8988T (cell line): ENCODE measurements at places on chromosomes 12 and 14.

DNA sequence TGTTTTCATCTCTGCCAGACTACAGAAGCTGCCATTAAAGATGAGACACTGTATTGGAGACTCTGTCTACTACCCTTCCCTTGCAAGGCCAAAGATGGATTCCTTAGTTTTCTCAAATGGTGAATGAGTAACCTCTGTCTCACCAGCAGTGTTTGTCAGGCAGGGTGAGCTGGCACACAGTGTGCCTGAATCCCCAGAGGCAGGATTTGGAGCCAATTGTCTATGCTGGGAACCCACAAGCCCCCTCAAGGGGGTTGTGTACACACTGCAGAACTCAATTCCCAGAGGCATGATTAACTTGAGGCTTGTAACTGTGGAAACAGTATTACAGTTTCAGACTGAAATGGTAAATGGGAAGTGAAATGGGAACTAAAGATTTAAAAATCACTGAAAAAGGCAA, 136.8 kb upstream of the PTPRB start:
- no peak for DNase-seq

- DNase-seq: no peak
Observed at GRCh38 chr14:64725879-64726584, 21.8 kb downstream of the PLEKHG3 start.

- no peak for DNase-seq
Observed at GRCh38 chr12:88267630-88268029, 125.5 kb downstream of the TMTC3 start.

GRCh38 chr12:66061557-66062289, 68.8 kb downstream of the LLPH start:
- DNase-seq: no peak

DNA sequence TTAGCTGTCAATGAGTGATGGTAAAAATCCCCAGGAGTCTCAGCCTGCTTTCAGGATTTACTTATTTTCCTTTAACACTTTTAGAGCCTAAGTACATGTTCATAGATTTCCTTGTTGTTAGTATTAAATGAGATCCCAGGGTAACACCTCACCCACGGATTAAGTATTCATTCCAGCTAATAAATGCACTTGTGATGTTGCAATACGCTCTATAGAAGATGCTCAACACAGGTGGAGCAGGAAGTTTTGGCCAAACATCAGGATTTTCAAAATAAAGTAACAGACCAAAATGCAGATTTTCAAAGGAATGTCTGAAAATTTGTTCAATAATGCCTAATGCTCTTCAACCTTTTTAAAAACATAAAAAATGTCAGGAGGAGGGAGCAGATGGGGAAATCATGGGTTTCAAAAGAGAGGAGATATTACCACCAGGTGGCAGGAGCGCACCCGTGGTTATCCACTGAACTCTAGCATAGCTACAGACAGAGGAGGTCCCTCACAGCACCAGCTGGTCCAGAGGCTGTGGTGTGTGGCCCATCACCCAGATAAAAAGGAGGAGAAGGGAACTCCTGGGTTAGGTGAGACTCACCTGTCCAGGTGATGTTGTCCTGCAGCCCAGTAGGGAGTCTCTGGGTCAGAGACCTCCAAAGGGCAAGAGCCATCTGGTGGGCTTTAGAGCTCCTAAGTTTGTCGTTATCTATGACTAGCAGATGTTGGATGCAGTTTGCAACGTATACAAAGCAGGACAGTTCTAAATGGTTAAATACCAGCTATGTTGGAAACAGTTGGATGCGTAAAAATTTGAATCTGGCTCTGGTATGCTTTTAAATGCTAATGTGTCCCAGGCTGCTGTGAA, 1158.4 kb upstream of the TMEM132C start:
- no peak for DNase-seq

GRCh38 chr14:91113829-91114078, at the start of gene DGLUCY:
Gene DGLUCY (plus strand): TSS chr14:91114073. CDS start chr14:91160295, 46,222 bp downstream.
- DNase-seq: peak; percentile 79

DNA sequence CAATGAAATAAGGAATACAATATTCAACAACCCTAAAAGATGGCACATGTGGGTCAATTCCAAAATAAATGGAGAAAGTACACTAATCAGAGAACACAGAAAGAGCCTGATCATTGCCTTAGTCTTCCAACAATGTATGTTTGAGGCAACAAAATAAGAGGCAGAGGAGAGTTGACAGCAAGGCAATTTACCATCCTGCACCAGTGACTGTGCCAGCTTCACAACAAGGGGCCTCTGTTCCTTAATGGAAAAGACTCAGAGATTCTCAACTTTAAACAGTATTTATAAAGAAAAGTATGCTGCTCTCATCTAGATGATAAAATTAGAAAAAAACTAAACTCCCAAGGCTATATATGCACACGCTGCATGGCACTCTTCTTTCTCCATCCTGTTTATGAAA, 25.9 kb downstream of the EPS8 start:
- no peak for DNase-seq

GRCh38 chr12:50533971-50534370, 29.2 kb downstream of the DIP2B start:
- DNase-seq: no peak

DNA sequence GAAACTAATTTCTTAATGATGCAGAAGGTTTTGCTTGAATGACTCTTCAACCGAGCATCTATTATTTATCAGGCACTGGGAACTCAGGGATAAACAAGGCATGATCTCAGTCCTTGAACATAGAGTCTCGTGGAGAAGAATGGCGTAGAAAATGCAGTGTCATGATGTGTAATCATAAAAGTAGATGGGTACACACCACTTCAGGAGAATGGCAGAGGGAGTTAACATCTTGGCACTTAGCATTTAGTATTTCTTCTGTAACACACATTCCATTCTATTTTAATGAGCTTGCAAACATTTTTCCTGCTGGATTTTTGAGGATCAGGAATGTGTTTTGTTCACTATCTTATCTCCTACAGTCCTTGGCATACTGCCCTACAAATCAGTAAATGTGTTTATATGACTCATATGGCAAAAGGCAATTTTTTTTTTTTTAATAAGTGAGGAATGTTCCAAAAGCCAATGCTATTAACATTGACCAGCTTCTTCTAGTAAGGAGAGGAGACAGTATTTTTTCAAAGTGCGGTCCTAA, 3.8 kb downstream of the TXNRD1 start:
- peak; percentile 27 for DNase-seq
